CD4-positive, alpha-beta T cell treated with Interleukin-1 beta for 1 hour (primary cell): ENCODE measurements at places on chromosomes 7 and 10.

DNA sequence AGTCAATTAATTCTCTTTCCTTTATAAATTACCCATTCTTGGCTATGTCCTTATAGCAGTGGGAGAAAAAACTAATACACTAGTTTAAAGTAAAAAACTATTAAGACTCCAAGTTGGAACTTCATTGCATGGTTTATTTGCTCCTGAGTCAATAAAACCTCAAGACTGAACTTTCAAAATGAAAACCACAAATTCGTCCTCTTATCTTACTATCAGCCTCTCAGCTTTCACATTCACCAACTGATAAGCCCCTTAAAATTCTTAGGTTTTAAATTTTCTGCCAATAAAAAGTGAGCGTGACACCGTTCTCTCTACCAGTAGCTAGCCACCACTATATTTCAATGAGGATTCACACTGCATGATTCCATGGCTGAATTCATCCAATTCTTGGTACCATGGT is 346.4 kb upstream of the NPSR1 start:
- no peak for DNase-seq

DNA sequence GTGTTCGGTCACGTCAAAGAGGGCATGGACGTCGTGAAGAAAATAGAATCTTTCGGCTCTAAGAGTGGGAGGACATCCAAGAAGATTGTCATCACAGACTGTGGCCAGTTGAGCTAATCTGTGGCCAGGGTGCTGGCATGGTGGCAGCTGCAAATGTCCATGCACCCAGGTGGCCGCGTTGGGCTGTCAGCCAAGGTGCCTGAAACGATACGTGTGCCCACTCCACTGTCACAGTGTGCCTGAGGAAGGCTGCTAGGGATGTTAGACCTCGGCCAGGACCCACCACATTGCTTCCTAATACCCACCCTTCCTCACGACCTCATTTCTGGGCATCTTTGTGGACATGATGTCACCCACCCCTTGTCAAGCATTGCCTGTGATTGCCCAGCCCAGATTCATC is 6.5 kb downstream of the PPIF start:
- DNase-seq: no peak

DNA sequence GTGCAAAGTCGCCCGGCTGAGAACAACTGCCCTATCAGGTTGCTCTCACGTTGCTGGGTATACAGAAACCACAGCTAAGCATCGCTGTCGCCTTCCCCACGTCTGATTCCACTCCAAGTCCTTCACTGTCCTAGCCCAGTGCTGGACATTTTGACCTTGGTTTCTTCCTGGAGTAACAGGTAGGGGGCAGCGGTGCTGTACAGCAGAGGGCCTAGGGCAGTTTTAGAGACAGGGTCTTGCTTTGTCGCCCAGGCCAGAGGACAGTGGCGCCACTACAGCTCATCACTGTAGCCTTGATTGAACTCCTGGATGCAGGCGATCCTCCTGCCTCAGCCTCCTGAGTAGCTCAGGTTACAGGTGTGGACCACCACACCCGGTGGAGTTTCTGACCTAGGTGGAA is 2.6 kb downstream of the CLDN15 start:
- no peak for DNase-seq

DNA sequence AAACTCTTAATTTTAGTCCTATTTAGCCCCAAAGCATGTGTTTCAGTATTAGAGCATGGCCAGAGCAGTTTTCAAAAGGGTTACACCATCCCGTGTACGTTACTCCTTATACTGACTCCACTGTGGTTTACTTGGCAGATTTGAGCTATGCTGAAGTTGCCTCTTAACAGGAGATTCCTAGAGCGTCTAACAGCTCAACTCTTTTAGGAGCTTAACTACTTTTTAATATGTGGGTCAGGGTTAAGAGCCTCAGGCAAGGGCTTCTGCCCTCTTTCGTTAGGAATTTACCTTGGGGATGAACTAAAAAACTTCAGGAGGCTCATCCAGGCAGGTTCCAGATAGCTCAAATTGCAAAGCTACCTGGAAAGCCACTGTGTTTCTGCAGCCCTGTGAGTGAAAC is 674.8 kb upstream of the C7orf33 start:
- DNase-seq: no peak

DNA sequence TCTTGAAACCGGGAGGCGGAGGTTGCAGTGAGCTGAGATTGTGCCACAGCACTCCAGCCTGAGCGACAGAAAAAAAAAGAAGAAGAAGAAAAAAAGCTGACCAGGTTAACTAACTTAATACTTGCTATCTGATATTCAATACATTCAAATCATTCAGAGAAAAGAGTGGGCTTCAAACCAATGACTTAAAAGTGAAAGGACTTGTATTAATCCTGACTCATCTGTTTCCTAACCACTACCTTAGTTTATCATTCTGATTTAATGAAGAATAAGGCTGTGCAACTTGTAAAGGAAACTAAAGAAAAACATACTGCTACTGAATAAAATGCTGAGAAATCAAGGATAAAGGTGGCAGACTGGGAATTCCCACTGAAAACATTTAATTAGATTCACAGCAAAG is 128.4 kb downstream of the NRBF2 start:
- no peak for DNase-seq

DNA sequence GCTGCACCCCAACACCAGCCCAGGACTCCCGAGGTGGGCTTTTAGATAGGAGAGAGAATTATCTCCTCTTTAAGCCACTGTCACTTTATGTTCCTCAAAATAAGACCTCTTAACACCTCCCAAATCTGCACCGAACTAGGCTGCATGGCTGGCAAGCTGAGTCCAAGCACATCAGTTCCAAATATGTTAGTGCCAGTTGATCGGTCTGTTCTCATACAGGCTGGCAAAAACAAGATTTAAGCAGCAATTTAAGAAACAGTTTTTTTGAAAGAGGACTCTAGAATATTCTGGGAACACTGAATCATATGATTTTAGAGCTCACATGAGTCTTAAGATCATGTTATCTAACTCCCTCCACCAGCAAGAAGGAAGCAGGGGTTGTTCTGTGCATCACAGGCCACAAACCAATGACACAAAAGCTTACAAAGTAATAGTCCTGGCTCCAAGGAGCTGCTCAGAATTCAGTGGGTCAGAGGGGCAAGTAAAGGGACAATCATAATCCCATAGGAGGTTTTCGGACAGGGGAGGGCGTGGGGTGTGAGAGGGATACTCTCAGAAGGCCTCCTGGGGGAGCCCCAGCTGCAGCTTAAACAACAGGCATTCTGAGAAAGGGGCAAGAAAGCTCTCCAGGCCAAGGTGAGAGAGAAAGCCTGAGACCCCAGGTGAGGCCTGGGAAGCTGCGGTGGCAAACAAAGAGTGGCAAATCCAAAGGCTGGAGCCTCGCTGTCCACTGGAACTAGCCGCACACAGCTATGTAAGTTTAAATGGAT is 7.1 kb downstream of the COBL start:
- DNase-seq: no peak

DNA sequence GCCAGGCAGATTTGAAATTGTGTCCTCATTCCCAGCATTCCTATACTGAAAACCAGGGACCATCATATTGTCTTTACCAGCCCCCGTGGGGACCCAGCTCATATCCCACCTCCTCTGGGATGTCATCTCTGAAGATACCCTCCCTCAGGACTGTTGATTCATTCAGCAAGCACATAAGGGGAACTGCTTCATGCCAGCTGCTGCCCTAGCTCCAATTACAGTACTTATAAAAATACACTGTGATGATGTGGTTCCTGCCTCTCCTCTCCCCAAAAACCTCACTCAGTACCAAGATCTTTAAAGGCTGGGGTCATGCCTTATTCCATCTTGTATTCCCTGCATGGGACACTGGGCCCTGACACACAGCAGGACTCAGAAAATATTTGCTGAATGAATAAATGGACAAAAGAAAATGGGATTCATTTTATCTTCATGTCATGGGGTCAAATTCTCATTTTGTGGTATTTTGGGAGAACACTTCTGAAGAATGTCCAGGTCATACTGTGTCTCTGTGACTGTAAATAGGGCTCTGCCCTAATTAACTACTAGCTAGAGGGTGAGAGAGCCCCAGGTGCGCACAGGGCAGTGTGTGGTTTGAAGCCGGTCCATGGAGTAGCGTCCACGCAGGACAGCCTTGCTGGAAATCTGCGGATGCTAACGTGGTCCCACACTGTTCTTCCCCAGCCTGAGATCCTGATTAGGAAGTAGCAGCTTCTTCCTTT is 29.0 kb upstream of the DAGLB start:
- no peak for DNase-seq

DNA sequence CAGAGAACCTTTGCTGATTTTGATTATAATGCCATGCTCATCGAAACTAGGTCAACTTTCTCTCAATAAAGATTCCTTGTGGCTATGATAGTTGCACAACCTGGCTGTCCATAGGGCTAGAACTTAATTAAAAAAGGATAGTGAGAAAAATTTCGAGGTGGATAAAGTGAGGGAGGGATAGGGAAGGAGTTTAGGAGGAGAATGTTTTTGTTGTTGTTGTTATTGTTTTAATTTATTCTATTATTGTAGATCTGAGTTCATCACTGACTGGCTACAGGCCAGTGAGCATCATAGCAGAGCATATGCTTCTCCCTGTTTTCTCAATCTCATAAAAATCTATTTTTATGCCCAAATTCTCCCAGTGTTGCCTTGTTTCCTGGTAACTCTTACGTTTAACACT is 688.7 kb upstream of the GRM3 start:
- no peak for DNase-seq

- DNase-seq: no peak
Observed at GRCh38 chr10:404346-404745, 269.1 kb downstream of the ZMYND11 start.
